ENCODE measurements at places on chromosomes 4 and X.

- no peak for DNase-seq
These were observed 61.9 kb downstream of the SLC9A6 start for GRCh38 chrX:136047016-136047642.

GRCh38 chr4:112807083-112807482 is 170.1 kb downstream of the LARP7 start:
- DNase-seq, result no peak

GRCh38 chr4:164614329-164614728 is 139.6 kb upstream of the SMIM31 start:
- DNase-seq, result no peak

DNA sequence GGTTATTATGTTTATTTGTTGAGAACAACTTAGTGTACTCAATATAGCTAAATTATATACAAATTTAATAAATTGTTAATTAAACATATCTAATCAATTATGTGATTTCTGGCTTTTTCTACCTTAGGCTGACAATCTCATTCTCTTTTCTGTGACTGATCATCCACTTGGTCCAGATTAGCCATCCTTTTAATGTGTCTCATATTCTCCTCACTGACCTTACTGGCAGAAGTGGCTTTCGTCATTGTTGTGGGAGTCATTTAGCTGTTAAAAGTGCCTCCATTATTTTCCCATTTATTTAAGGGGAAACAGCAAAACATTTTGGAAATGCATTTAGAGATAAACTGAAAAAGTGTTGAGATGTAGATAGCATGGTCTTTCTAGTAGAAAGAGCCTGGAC is 172.2 kb downstream of the CCSER1 start:
- no peak for DNase-seq

DNA sequence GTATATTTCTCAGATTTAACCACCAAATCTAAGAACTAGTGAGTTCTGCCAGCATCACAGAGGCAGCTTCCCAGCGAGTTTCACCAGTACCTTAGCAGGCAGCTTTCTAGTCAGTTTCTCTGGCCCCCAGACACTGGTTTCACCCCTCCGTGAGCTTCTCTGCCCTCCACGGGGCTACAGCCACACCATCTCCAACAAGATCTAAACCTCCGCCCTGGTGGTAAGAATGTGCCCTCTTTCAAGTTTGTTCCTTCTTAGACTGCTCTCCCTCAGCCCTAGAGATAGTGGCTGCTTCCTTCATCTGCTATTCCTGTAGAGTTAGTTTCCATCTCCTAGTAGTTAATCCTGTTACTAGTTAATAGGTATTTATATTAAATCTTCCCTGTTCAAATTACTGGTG is 60.5 kb upstream of the TAB3 start:
- no peak for DNase-seq

DNA sequence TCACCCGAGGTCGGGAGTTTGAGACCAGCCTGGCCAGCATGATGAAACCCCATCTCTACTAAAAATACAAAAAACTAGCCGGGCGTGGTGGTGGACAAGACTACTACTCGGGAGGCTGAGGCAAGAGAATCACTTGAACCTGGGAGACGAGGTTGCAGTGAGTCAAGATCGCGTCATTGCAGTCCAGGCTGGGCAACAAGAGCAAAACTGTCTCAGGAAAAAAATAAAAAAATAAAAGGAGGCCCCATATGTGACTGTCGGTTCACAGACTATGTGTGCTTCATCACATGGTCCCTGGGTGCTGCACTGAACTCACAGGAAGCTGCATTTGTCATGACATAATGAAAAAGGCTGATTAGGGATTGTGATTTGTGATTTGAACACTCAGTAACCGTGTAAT is 6.4 kb downstream of the TRIML1 start:
- DNase-seq, result no peak

DNA sequence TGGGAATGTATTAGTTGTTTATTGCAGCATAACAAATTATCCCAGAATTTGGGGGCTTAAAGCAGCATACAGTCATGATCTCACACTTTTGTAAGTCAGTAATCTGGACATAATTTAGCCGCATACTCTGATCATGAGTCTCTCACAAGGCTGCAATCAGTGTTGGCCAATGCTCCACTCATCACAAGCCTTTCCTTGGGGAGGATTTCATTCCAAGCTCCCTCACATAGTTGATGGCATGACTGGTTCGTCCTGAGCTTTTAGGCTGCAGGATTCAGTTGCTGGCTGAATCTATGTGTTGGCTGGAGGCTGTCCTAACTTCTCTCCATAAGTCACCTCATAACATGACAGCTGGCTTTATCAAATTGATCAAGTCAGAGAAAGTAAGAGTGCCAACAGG is 1568.6 kb upstream of the PCDH7 start:
- DNase-seq, result no peak

GRCh38 chr4:1208970-1209704 is 36.8 kb upstream of the SPON2 start:
- no peak for DNase-seq

DNA sequence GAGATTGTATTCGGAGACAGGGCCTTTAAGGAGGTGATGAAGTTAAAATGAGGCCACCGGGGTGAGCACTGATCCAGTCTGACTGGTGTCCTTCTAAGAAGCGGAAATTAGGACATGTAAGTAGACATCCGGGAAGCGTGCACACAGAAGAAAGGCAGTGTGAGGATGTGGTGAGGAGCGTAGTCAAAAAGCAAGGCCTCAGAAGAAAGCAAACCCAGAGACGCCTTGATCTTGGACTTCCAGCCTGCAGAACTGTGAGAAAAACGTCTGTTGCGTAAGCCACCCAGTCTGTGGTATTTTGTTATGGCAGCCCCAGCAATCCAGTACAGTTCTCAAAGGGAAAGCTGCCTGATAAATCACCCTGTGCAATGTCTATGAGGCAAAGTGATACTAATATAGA is 153.5 kb downstream of the KCNIP4 start:
- DNase-seq, result no peak

GRCh38 chrX:26722666-26723428 is 506.9 kb downstream of the MAGEB5 start:
- DNase-seq, result no peak

GRCh38 chrX:103626855-103627254 is 1.9 kb upstream of the TCEAL1 start:
- DNase-seq, result no peak

DNA sequence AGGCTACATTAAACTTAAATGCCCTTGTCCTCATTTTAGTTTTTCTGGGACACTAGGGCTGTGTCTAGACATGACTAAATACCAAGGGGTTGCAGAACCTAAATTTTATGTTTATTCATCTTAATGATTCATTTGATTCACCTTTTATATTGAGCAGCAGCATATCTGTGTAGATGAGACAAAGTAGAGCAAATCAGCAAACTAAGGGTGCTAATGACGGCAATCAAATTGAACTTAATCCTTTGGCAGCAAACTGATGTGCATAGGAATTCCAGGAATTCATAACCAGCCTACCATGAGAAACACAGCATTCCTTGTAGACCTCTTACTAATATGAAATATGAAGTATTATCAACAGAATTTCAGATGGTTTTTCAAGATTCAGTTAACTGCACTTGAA is 25.1 kb downstream of the EPHA5 start:
- no peak for DNase-seq

GRCh38 chrX:1649621-1650020 is 34.8 kb downstream of the ASMT start:
- DNase-seq, result no peak

- DNase-seq, result no peak
These were observed 269.2 kb downstream of the CBLL2 start for GRCh38 chrX:22541926-22542325.

GRCh38 chr4:8679032-8679431 is 86.5 kb downstream of the CPZ start:
- no peak for DNase-seq

- no peak for DNase-seq
These were observed 315.5 kb downstream of the CAMK2D start for GRCh38 chr4:113446019-113446418.

DNA sequence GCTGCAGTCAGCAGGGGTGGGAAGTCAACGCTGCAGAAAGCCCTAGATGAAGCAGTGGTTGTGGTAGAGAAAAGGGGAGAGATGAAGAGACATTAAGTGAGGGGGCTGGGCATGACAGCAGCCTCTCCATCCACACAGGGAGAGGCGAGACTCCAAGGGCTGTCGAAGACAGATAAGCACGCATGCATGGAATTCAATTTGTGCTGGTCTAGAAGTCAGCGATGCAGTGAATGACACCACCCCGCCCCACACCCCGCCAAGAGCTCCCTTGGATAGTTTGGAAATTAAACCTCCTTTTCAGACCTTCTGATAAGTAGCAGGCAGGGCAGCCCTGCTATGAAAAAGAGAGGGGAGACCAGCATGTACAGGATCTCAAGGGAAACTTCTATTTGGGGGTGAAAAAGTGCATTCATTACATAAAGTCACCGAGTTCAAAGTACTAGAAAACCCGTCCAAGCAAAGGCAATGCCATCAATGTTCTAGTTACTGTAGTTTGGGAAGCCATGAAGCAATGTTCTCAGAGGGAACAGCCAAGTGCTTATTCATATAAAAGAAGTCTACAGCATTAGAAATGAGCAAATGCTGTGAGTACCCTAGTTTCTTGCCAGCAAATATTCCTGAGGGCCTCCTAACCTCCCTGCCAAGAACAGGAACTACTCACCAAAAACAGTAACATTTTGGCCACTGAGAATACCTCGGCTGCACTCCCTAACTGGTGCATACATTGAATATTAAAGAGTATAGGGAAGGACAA is 152.3 kb upstream of the ANXA10 start:
- no peak for DNase-seq

DNA sequence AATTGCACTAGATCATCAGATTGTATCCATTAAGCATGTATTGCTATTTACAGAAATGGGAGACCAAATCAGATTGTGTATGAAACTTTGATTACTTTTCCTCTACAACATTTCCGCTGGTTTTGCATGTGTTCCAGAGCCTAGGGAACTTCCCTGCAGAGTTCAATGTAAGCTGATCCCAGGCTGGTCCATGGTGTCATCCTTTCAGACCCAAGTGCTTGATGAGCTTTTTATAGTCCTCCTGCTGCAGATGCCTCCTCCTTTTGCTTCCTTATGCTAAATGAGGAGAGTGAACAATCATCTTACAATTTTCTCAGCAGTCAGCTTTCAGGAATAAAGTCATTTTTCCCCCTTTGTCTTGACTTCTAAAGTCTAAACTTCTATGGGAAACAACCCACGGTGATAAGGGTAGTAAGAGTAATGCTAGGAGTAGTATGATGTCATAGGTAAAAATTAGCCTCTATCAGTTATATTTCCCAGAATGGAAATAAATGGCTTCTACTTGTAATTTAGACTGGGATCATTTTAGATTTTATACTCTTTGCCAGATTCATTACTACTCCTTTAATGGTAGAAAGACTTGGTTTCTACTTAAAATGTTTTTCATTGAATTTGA is 55.1 kb upstream of the SLC4A4 start:
- DNase-seq, result no peak

DNA sequence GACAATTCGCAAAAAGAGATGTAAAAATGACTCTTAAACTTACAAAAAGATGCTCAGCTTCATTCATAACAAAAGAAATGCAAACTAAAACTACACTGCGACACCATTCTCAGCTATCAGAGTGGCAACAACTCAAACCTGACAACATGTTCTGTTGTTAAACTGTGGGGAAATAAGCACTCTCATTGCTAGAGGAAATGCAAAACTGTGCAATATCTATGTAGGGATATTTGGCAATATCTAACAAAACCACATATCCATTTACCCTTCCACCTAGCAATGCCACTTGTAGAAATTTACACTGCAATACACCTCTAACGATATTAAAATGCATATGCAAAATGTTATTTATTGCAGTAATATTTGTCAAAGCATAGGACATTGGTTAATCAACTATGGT is 78.3 kb upstream of the EGFL6 start:
- DNase-seq, result peak; percentile 67

- no peak for DNase-seq
These were observed 13.3 kb downstream of the CETN2 start for GRCh38 chrX:152817078-152817764.

DNA sequence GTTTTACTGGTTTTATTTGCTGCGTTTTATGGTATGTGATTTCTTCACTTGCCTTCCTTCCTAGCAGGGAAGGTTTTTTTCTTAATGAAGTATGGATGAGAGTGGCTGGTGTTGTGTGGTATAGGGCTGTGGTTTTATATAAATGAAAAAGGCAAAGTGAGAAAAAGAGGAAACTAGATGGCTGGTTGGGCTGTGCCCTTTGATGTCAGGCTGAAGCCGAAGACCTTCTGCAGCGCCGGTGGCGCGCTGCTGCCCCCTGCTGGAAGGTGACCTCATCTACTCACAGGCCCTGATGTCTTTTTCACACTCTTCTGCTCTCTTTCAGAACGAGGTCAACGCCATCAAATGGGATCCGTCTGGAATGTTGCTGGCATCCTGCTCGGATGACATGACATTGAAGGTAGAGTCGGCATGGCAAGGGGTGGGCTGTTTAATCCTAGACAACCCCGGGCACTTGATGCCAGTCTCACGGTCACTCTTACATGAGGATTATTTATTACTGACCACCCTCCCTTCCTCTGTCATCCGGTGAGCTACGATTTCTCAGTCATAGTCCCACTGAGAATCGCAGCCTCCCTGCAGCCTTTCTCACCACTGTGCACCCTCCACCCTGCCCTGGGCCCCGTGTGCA is 56.6 kb downstream of the GPR143 start:
- DNase-seq, result peak; percentile 70

DNA sequence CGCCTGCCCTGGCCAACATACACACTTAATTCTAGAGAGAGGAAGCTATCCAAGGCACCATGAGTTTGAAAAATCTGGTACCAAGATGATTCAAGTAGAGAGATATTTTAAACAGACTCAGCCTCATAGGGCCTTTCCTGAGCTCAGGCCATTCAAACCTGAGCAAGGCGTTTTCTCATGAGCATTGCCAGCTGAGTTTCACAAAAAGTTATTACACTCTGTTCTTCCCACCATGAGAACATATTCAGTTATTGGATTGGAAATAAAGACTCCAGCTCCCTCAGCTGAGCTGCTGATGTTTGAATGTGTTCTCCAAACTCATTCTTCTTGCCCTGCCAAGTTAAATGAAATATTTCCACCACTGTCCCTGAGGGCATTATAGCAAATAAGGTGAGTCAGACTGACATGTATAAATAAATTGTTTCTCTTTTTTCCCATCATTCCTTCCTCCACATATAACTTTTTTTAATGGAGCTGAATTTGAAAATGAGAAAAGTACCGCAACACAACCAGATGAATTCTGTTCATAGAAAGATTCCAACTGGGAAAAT is 429.6 kb downstream of the RAB28 start:
- no peak for DNase-seq

GRCh38 chrX:13506574-13506973 is 62.8 kb upstream of the EGFL6 start:
- peak; percentile 36 for DNase-seq

DNA sequence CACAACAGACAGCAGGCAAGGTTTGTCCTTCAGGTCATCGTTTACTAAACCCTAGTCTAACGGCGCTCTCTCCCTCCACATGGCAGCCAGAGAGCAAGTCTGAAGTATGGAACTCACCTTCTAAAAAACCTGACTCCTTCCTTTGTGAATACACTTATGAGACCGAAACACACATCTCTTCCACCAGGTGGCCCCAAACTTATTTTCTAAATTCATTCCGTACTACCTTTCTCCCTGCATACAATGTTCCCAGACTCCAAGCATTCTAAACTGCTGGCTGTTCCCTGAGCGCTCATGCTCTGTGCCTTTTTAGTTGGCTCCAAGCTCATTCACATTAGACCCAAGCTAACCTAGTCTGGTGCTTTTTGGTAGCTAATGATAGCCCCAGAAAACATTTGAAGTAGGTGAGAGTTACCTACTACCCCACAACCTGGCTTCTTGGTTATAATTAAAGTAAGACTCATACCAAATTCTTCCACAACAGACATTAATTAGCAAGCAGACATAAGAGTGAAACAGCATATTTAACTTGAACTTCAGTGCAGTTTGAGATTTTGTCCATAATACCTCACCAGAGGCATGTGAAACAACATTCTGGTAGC is 67.6 kb upstream of the DCLK2 start:
- DNase-seq, result no peak

Measured in CD14-positive monocyte (primary cell).